ENCODE measurements at places on chromosomes 16 and 17.

DNA sequence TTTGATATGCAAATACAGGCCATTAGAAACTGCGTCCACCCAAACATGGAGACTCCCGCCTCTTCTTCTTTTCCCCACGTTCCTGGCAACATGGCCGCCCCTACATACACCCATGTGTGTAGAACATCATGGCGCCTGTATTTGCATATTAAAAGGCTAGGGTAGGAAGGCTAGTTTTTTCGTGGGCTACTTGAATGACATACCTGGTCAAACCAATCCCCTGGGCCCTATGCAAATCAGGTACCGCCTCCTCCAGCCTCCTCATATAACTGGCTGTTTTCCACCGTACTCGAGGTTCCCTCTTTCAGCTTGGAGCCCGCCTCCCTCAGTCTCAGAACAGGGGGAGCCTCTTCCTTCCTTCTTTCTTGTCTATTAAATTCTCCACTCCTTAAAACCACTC is 840 bp upstream of the CD300LB start:
- DNase-seq: no peak

DNA sequence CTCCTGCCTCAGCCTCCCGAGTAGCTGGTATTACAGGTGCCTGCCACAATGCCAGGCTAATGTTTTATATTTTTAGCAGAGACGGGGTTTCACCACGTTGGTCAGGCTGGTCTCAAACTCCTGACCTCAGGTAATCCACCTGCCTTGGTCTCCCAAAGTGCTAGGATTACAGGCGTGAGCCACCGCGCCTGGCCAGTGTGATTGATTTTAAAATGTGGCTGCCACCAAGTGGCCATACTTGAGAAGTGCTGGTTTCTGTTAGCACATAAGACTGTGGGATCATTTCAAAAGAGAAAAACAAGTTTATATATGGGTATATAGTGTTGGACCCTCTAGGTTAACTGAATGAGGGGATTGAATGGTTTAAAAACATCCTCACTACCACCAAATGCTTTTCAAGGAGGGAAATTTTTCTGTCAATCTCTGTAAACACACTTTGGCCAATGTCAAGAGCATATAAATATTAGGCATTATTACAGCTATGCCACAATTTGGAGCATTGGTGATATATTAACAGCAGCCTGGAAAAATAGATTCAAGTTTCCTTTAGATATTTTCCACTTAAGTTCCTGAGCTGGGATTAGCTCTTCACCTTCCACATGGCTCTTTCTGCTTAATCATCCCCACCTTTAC is 13.5 kb upstream of the DHRS13 start:
- no peak for DNase-seq

DNA sequence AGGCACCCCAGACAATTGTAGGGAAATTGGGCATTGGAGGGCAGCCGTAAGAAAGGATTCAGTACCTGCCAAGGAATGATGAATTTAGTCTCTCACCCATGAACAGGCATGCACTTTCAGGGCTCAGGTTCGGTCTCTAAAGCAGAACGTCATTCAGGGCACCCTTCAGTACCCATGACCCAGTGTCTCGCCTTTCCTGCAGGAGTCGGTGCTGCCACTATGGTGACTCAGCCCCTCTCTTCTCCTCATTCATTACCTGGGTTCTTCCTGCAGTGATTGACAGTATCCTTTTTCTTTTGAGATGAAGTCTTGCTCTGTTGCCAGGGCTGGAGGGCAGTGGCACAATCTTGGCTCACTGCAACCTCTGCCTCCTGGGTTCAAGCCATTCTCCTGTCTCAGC is 8.4 kb downstream of the SOST start:
- no peak for DNase-seq

GRCh38 chr16:15899538-15900100 is 11.2 kb upstream of the CEP20 start:
- DNase-seq: no peak

- no peak for DNase-seq
Observed at GRCh38 chr17:30132615-30133014, 16.0 kb downstream of the NSRP1 start.

GRCh38 chr16:4607841-4608703 is 6.6 kb downstream of the UBALD1 start:
- DNase-seq: no peak
